ENCODE measurements at places on chromosomes 3 and 15.

GRCh38 chr15:57861815-57862586 lies 155.5 kb downstream of the POLR2M start:
- no peak for DNase-seq

- no peak for DNase-seq
These were observed 9.3 kb downstream of the HOMER2 start for GRCh38 chr15:82943176-82943575.

- no peak for DNase-seq
These were observed 404.2 kb upstream of the RARB start for GRCh38 chr3:25023876-25024275.

GRCh38 chr3:136750209-136750896 lies 1.8 kb downstream of the STAG1 start:
- DNase-seq = no peak

DNA sequence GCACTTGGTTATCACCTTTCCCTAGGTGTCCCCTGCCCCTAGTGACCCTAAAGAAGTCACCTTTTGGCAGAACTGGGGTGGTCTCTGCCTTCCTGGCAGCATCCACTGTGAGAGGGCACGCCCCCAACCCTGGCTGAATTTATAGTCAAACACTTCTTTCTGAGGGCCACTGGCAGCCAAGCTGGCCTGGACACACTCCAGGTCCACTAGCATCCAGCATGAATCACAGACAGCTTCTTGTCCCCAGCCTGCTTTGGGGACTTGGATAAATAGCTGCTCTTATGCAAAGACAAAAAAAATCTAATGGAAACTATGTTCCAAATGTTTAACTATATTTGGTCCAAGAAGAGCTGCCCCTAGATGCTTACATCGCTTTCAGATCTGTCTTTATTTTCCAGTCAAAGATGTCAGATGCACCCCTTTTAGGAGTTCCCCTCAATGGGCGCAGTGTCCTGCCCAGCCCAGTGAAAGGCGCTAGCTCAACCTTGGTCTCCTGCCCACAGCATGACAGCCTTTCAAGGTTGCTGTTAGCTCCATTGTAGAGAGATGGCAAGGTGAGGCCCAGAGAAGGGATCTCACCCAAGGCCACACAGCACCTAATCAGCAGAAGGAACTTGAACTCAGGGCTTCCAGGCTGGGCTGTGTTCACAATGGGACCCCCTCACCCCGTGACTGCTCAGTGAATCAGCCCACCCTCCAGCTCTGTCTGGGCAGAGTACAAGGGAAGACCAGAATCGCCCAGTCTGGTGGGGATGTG lies 7.0 kb downstream of the RASL12 start:
- no peak for DNase-seq

GRCh38 chr15:64112904-64113303 lies 17.1 kb downstream of the SNX1 start:
- DNase-seq = no peak

DNA sequence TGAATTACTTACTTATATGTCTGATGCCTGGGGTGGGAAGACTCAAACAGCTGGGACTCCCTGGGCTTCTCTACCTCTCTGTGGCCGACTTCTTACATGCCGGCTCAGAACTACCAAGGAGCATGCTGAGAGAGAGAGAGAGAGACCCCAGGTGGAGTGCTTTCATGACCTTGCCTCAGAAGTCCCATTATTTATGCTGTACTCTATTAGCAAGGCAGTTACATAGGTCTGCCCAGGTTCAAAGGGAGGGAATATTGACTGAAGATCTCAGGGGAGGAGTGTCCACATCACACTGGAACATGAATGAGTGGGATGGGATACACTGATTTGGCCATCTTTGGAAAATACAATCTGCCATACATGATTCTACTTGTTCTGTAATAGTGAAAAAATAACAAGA lies 16.2 kb downstream of the CCDC32 start:
- DNase-seq = no peak

GRCh38 chr15:31478702-31479221 lies 152.1 kb downstream of the KLF13 start:
- no peak for DNase-seq

- DNase-seq = no peak
These were observed 7.2 kb upstream of the ABTB1 start for GRCh38 chr3:127665586-127665985.

- no peak for DNase-seq
These were observed 326.1 kb downstream of the UNC13C start for GRCh38 chr15:54304321-54304720.

DNA sequence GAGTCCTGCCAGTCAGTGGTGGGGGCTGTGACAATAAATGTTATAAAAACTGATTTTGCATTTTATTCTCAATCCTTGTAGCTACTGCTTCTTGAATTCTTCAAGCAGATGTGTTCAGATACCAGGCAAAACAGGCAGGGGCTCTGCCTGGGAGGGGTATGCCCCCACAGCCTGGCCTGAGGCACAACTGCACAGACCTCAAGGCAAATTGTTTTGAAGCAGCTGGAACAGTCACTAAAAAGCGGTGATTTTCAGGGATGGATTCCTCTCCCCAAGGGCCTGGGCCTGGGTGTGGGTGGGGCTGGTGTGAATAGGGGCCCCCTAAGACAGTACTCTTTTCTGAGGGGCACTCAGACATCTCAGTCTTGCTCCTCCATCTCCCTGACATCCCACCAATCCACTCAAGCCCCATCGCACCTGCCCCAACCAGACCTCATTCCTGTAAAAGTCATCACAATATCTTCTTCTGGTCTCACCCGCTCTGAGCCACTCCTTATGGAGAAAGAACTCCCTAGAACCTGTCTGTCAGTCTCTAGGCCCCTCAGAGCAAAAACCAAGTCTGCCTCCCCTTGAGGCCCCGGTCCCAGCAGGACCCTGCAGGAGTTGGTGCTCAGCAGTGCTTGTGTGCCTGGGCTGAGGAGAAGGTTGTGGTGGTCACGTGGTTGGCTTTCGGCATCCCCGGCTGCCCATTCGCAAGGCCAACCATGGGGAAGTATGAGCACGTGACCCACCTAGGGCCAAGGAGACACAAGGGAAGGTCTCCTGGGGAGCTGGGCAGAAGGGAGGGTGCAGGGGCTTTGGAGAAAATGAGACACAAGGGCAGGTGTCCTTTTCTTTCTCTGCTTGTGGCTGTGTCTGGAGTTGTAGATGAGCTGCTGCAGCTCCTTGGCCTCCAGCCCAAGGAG lies 2.9 kb upstream of the PSTPIP1 start:
- no peak for DNase-seq

DNA sequence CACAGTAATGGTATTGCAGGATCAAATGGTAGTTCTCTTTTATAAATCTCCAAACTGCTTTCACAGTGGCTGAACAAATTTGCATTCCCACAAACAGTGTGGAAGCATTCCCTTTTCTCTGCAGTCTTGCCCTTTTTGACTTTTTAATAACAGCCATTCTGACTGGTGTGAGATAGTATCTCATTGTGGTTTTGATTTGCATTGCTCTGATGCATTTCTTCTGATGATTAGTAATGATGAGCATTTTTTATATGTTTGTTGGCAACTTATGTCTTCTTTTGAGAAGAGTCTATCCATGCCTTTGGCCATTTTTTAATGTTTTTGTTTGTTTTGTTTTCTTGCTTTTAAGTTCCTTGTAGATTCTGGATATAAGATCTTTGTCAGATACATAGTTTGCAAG lies 316.1 kb upstream of the TMCO5A start:
- DNase-seq = no peak

DNA sequence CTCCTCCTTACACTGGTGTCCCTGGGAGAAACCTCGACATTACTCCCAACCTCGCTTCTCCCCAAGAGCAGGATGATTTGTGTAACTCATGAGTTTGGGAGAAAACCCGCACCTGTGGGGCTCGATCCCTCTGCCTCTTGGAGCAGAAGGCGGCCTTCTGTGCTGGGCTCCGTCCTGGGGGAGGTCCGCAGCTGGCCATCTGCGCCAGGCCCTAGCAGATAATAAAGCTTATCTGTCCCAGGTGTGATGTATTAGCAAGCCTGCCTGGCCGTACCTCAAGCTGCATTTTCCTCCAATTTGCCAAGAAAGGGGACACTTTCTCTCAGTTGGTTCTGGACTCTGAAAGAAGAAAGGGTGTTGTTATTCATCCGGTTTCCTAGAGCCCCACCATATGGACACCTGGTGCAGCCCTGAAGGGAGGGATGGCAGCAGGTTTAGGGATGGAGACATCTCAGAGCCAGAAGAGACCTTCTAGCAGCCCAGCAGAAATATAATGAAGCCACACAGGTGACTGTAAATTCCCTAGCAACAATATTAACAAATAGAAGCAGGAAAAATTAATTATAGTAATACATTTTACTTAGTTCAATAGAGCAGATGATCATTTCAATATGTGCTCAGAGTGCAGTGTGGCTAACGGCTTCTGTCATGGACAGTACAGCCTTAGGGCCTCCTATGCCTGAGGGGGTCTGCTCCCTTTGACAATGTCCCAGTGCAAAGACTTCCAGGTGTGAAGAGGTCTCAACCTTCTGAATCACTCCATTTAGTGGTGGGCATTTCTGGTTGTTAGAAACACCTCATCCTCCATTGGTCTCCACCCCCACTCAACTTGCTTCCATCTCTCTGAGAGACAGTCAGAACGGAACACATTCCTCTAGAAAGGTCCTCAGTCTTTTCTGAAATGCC lies 94.8 kb downstream of the CPN2 start:
- no peak for DNase-seq

Measured in cortex of kidney (tissue), 1 donor.